ENCODE measurements at places on chromosomes 7 and 10.

GRCh38 chr10:60853637-60854036, 75.4 kb downstream of the CDK1 start:
- DNase-seq = no peak

- DNase-seq = no peak
Measured at GRCh38 chr10:110511734-110512449, 14.2 kb downstream of the DUSP5 start.

DNA sequence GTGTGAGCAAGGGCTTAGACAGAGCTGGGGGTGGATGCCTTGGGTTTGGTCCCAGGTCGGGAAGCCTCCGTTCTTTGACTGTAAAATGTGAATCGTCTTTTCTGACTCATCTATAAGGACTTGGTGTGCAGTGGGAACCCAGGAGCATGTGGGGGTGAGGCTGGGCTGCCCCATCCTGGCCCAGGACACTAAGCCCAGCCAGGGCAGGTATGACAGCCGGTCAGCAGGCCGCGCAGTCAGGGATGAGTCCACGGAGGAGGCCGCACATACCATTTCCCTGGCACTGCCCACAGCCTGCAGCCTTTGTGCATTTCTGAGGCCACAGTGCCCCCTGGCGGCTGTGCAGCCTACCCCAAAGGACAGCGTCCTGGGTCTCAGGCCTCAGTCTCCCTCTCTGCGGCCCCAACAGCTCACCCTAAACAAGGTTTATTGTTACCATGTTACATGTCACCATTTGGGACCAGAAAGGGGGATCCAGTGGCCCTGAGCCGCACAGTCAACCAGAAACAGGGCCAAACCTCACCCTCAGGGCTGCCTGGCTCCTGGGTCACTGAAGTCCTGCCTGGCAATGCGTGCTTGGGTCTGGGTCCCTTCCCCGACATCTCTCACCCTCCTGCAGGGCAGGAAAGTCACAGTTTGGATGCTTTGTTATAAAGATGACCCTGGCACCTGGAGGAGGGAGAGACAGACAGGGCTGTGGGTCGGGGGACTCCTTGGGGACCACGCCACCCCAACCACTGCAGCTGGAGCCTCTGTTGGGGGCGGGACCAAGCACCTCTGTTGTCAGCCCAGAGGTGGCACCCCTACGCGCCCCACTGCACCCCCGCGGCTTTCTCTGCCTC, 14.4 kb upstream of the SH2B2 start:
- DNase-seq = peak; percentile 94

DNA sequence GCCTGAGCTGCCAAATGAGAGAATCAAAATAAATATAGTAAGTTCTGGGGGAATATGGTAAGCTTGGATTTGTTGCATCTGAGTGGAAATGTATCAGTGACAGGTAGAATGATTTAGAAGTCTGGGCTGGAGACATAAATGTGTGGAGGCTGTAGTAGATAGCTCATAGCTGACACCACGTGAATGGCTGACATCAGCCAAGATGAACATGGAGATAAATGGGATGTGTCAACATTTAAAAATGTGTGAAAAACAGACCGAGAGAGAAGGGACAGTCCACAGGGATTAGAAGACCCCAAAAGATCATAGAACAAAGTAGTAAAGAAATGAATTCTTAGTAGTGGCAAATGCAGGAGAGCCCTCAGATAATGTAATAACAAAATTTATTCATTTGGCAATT, 40.9 kb downstream of the NAMPT start:
- no peak for DNase-seq

Data from COLO829 (cell line).